ENCODE measurements at places on chromosomes 16 and 17.
A peak's percentile ranks its signal among the peaks of the same experiment; 100 is the strongest.

DNA sequence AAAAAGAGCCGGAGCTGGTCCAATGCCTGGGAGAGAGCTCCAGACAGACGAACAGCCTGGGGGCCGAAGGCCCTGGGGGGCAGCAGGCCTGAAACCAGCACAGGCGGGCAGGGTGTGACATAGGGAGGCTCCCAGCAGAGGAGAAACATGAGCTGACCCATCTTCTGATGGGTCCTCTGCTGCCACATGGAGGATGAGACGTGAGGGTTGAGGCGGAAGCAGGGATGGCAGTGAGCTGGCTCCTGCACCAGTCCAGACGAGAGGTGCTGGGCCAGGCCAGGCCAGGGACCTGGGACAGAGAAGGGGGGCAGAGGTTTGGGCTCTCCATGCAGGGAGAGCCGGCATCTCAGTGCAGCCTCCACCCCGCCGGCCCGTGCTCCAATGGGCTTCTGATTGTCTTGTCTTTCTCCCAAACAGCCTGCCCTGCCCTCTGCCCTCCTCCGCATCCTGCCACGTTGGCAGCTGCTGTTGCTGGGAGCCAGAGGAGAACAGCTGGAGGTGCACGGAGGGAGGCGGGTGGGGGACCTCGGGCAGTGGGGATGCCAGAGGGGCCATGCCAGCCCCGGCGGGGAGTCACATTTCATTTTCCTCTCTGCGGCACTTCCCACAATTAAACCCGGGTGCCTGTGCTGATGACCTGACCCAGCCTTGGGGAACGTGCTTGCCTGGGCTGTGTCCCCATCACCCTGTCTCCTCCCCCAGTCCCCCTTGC lies 139.1 kb upstream of the GSE1 start:
- no peak overlapping the region for H3K4me3 ChIP-seq
- H3K4me1 ChIP-seq = peaks cover 6% of the 10 kb centered on the region
- peak; percentile 42 for DNase-seq
- H3K36me3 ChIP-seq = no peaks in the 10 kb centered on the region
- H3K27me3 ChIP-seq = no peaks in the 10 kb centered on the region
- no peak overlapping the region for H3K27ac ChIP-seq

DNA sequence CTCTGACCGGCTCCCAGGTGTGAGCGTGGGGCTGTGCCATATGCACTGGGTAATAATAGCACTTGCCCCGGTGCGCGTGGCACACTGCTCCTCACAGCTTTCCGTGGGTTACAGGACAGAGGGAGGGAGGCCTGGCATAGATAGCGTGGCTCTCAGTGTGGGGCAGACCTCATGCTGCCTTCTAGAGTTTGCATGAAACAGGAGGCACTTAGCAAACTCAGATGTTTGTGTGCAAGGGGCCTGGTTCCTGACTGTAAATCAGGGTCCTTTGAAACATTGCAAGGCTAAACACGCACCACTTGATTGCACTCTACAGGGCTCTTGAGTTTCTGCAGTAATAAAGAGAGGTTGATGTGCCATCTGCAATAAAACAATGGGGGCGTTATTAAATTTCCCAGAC lies 101.7 kb downstream of the RPTOR start:
- H3K36me3 ChIP-seq = no peaks in the 10 kb centered on the region
- no peak for DNase-seq
- no peaks in the 10 kb centered on the region for H3K27me3 ChIP-seq
- peaks cover 17% of the 10 kb centered on the region for H3K4me1 ChIP-seq

- no peak overlapping the region for H3K4me3 ChIP-seq
- H3K36me3 ChIP-seq = no peaks in the 10 kb centered on the region
- H3K27me3 ChIP-seq = no peaks in the 10 kb centered on the region
- DNase-seq = no peak
- H3K27ac ChIP-seq = no peak overlapping the region
These were observed 334.5 kb downstream of the SEC14L1 start for GRCh38 chr17:77475016-77475976.

GRCh38 chr17:64130559-64131001 lies 636 bp upstream of the ERN1 start:
- H3K27ac ChIP-seq = peak overlapping the region; percentile 15
- no peaks in the 10 kb centered on the region for H3K27me3 ChIP-seq
- no peaks in the 10 kb centered on the region for H3K36me3 ChIP-seq
- DNase-seq = no peak
- peaks cover 7% of the 10 kb centered on the region for H3K4me1 ChIP-seq

GRCh38 chr17:17400070-17400469 lies 76.7 kb upstream of the MED9 start:
- H3K27ac ChIP-seq = no peak overlapping the region
- no peaks in the 10 kb centered on the region for H3K36me3 ChIP-seq
- H3K27me3 ChIP-seq = no peaks in the 10 kb centered on the region
- H3K4me3 ChIP-seq = no peak overlapping the region
- DNase-seq = no peak

DNA sequence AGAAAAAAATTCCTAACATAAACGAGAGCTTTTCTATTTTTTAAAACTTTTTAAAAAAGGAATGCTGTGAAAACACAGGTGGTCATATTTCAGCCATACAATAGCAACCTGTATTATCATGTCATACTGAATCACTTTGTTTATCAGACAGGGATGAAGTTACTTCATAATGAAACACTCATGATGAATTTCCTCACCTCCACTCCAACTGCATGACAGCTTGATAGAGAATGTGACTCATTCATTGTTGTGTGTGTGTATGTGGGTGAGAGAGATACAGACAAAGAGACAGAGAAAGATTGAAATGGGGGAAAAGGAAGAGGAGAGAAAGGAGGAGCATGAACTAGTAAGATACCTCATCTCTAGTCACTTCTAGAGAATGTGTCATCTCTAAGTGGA lies 109.0 kb downstream of the SYCE1L start:
- H3K4me1 ChIP-seq = no peaks in the 10 kb centered on the region
- H3K27me3 ChIP-seq = no peaks in the 10 kb centered on the region
- H3K36me3 ChIP-seq = no peaks in the 10 kb centered on the region
- no peak overlapping the region for H3K4me3 ChIP-seq

- no peaks in the 10 kb centered on the region for H3K27me3 ChIP-seq
- H3K36me3 ChIP-seq = no peaks in the 10 kb centered on the region
- DNase-seq = no peak
- H3K4me3 ChIP-seq = no peak overlapping the region
These were observed 6.0 kb downstream of the C1QTNF8 start for GRCh38 chr16:1089822-1090619.

- no peaks in the 10 kb centered on the region for H3K36me3 ChIP-seq
- no peaks in the 10 kb centered on the region for H3K27me3 ChIP-seq
These were observed 1.8 kb upstream of the QPRT start for GRCh38 chr16:29676989-29677785.

- H3K36me3 ChIP-seq = no peaks in the 10 kb centered on the region
- H3K4me1 ChIP-seq = no peaks in the 10 kb centered on the region
- no peak overlapping the region for H3K27ac ChIP-seq
- H3K4me3 ChIP-seq = no peak overlapping the region
- DNase-seq = peak; percentile 48
These were observed 42.3 kb downstream of the IRX3 start for GRCh38 chr16:54244061-54244886.

- no peak for DNase-seq
- H3K27ac ChIP-seq = no peak overlapping the region
- no peaks in the 10 kb centered on the region for H3K36me3 ChIP-seq
- H3K4me3 ChIP-seq = no peak overlapping the region
These were observed 7.5 kb downstream of the CCL4 start for GRCh38 chr17:36111068-36111490.

GRCh38 chr16:47037396-47037745 lies 63.9 kb upstream of the DNAJA2 start:
- H3K27me3 ChIP-seq = no peaks in the 10 kb centered on the region
- no peak overlapping the region for H3K27ac ChIP-seq
- no peaks in the 10 kb centered on the region for H3K4me1 ChIP-seq

GRCh38 chr17:76191896-76192295 lies 48.4 kb downstream of the RNF157 start:
- no peaks in the 10 kb centered on the region for H3K27me3 ChIP-seq
- H3K36me3 ChIP-seq = no peaks in the 10 kb centered on the region
- DNase-seq = no peak
- H3K4me1 ChIP-seq = no peaks in the 10 kb centered on the region

- no peaks in the 10 kb centered on the region for H3K4me1 ChIP-seq
- H3K27me3 ChIP-seq = peaks cover 14% of the 10 kb centered on the region
- no peak overlapping the region for H3K4me3 ChIP-seq
- no peaks in the 10 kb centered on the region for H3K36me3 ChIP-seq
- peak; percentile 70 for DNase-seq
These were observed 5.5 kb upstream of the SECTM1 start for GRCh38 chr17:82338858-82339633.

- H3K27ac ChIP-seq = no peak overlapping the region
- peak; percentile 70 for DNase-seq
- H3K27me3 ChIP-seq = no peaks in the 10 kb centered on the region
- peaks cover 2% of the 10 kb centered on the region for H3K36me3 ChIP-seq
- no peak overlapping the region for H3K4me3 ChIP-seq
These were observed 23.3 kb downstream of the TBCD start for GRCh38 chr17:82775001-82775823.

DNA sequence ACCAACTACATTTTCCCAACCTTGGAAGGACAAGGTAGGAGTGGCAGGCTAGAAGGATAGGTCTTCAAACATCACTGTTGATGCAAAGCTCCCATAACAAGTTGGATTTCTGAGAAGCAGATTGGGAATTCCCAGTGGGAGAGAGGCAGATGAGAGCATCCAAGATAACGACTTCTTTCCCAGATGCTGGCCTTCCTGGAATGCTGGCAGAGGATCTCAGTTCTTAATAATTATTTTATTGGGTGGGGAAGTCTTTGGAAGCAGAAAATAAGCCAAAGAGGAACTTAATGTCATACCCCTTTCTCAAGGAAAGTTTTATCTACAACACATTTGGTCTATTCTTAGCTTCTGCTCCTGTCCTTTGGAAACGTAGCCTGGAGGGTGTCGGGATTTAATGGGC lies 64.5 kb downstream of the MPRIP start:
- H3K27me3 ChIP-seq = no peaks in the 10 kb centered on the region
- H3K4me1 ChIP-seq = no peaks in the 10 kb centered on the region
- no peaks in the 10 kb centered on the region for H3K36me3 ChIP-seq

DNA sequence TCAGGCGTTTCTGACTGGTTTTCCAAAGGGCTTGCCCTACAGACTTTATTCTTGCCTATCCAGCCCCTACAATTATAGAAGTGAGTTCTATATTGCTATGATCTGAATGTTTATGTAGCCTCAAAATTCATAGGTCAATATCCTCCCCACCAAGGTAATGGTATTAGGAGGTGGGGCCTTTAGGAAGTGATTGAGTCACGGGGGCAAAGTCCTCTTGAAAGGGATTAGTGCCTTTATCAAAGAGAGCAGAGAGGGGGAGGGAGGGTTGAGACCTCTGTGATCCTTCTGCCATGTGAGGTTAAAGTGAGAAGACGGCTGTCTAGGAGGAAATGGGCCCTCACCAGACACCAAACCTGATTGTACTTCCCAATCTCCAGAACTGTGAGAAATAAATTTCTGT lies 931 bp upstream of the CPHXL start:
- H3K4me1 ChIP-seq = no peaks in the 10 kb centered on the region
- H3K4me3 ChIP-seq = no peak overlapping the region
- H3K27me3 ChIP-seq = no peaks in the 10 kb centered on the region
- no peak for DNase-seq
- H3K36me3 ChIP-seq = no peaks in the 10 kb centered on the region
